ENCODE measurements at places on chromosomes 11 and 22.
A peak's percentile ranks its signal among the peaks of the same experiment; 100 is the strongest.

- no peak for DNase-seq
Measured at GRCh38 chr11:121754598-121754997, 301.8 kb upstream of the SORL1-AS1 start.

DNA sequence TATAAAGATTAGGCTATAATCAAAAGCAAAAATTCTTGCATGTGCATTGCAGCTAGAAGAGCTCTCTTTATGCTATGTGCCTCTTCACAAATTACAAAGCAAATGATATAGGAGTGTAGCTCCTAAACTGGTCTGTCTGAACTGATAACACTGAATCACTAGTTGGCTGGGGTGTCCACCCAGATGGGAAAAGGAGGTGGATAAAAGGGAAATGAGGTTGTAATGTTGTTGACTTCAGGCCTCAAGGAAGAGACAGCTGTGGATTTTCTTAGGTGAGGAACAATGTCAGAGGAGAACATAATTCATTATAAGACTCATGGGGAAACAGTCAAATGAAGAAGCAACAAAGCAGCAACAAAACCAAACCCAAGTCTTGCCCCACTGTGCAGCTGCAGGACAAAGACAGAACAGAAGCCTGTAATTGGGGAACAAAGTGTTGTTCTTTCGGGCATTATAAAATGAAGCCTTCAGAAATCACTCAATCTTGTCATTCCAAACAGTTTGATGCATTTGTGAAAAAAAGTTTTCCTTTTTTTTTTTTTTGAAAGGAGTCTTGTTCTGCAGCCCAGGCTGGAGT, 130.1 kb upstream of the DDI1 start:
- no peak for DNase-seq

- DNase-seq: no peak
Measured at GRCh38 chr11:116641561-116642045, 131.2 kb downstream of the BUD13 start.

DNA sequence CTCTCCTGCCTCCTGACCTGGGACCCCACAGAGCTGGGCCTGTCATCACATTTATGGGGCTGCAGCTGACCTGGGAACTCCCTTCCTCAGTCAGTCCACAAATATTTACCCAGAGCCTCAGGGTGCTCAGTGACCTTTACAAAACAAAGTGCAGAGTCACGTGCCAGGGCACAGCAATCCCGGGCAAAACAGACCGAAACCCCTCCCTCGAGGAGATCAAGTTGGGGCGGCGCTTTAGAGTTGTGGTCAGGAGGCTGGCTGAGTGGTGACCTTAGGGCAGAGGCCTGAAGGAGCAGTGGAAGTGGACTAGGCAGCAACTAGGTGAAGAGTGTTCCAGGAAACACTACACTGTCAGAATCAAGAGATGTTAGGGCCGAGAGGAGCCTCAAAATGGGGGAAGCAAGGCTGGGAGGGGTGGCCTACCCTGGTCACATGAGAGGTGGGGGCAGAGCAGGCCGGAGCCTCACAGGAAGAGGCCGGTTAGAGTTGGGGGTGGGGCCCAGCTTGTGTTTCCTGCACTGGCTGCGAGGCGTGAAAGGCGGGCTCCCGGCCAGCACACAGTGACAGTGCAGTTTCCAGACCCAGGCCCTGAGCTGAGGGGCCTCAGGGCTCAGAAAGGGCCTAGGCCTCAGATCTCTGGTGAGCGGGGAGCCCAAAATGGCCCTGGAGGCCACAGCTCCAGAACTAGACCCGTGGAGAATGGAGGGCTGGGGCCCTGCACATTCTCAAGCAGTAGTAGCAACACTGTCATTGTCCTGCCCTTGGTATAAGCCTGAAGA, 3.7 kb upstream of the NEAT1 start:
- peak; percentile 90 for DNase-seq

- DNase-seq: no peak
Measured at GRCh38 chr11:67413266-67413849, 2.1 kb upstream of the CARNS1 start.

All from activated naive CD4-positive, alpha-beta T cell treated with Interleukin-2 at 50 U/mL for 16 hours (primary cell).